T-helper 17 cell (primary cell): ENCODE measurements at places on chromosomes 3 and 15. TPM values are rescaled to one million over a fixed set of nuclear protein-coding genes. Genes with fewer than 3 reads are reported as not detected.

PRICKLE2 gene
- total RNA-seq, result 0.37 TPM

PPM1L gene
- 3.5 TPM for total RNA-seq

ERICH6 gene
- total RNA-seq, result 0.92 TPM

PLXNB1 gene
- 2.4 TPM for total RNA-seq

SLC12A1 gene
- not detected for total RNA-seq

PARP6 gene
- 112 TPM for total RNA-seq

IMPG2 gene
- total RNA-seq, result 0.45 TPM

PLA2G4B gene
- 23.1 TPM for total RNA-seq

NR2E3 gene
- total RNA-seq, result not detected

KIF23 gene
- 4.3 TPM for total RNA-seq

MBD4 gene
- total RNA-seq, result 49.4 TPM

PLA1A gene
- total RNA-seq, result 0.45 TPM

IL16 gene
- total RNA-seq, result 87.1 TPM

LDHAL6B gene
- not detected for total RNA-seq

TRAIP gene
- total RNA-seq, result 5.5 TPM

ATG7 gene
- 36.9 TPM for total RNA-seq

MINAR1 gene
- 0.37 TPM for total RNA-seq

TRPM1 gene
- total RNA-seq, result not detected

PTPRG gene
- total RNA-seq, result 0.02 TPM
